MCF 10A (cell line): ENCODE measurements at places on chromosomes 13 and 19.

- no peak for DNase-seq
Observed at GRCh38 chr13:54489359-54489758, 1460.7 kb downstream of the OLFM4 start.

DNA sequence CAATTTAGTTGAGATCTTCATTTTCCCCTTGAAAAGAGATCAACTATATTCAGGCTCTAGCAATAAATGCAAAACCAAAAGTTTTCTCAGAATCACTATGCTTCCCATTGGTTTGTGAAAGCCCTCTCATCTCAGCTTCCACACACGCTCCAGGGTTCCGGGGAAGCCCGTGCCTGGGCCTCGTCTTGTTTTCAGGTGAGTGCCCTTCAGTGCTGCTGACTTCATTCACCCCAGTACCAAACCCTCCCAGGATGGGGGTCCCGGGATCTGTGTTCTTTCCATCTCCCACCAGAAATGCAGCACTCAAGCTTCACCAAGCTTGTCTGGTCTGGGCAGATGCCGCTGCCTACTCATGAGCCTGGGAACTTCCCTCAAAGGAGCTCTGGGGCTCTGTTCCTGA lies 97.7 kb downstream of the TEX29 start:
- no peak for DNase-seq

DNA sequence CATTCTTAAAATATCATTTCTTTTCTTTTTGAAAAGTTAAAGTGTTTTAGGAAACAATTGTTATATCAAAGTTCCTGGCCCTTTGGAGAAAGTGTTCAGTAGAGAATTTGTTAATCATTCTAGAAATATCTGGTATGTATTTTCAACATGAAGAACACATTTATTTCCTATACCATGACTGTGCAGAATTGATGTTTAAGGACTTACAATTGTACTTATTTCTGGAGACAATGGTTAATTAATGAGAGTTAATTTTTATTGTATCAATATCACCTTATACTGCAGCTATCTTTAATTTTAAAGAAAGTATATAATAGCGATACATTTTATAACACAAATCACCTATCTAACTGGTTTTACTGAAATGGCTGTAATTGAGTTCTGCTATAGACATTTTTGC lies 95.3 kb downstream of the TEX29 start:
- no peak for DNase-seq

DNA sequence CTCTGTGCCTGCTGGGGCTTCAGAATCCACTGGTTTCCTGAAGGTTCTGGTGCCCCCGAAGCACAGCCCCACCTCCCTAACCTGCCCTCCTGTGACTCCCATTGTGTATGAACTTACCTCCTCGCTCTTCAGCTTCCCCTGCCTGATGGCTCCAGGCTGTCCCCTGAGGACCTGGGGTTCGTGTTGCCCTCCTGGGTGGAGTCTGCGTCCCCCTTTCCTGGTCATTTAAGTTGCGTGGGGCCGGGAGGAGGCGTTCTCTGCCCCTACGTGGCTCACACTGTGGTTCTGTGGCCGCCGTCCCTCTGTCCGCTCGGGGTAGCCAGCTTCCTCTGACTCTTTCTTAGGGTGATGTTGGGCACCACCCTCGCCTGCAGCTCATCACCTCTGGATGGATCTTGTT lies 13.9 kb downstream of the TFDP1 start:
- DNase-seq = no peak

DNA sequence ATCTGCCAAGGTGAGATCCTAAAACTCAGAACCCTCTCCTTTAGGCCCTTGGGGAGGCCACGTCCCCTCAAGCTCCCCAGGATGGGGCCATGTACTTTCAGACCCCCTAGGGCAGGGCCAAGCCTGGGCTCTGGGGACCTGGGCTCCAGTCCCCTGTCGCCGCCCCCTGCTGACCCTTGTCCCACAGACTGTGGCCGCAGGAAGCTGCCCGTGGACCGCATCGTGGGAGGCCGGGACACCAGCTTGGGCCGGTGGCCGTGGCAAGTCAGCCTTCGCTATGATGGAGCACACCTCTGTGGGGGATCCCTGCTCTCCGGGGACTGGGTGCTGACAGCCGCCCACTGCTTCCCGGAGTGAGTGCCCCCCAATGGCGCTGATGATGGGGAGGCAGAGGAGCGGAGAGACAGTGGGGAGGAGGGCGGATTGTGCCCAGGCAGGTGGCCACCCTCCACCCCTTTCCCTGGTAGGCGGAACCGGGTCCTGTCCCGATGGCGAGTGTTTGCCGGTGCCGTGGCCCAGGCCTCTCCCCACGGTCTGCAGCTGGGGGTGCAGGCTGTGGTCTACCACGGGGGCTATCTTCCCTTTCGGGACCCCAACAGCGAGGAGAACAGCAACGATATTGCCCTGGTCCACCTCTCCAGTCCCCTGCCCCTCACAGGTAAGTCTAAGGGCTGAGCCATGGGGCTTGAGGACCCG lies 18.8 kb downstream of the HPN start:
- DNase-seq = no peak

- peak; percentile 78 for DNase-seq
Observed at GRCh38 chr19:13784731-13785452, 10.4 kb upstream of the ZSWIM4 start.

- DNase-seq = no peak
Observed at GRCh38 chr13:49021953-49022352, 46.2 kb downstream of the FNDC3A start.

DNA sequence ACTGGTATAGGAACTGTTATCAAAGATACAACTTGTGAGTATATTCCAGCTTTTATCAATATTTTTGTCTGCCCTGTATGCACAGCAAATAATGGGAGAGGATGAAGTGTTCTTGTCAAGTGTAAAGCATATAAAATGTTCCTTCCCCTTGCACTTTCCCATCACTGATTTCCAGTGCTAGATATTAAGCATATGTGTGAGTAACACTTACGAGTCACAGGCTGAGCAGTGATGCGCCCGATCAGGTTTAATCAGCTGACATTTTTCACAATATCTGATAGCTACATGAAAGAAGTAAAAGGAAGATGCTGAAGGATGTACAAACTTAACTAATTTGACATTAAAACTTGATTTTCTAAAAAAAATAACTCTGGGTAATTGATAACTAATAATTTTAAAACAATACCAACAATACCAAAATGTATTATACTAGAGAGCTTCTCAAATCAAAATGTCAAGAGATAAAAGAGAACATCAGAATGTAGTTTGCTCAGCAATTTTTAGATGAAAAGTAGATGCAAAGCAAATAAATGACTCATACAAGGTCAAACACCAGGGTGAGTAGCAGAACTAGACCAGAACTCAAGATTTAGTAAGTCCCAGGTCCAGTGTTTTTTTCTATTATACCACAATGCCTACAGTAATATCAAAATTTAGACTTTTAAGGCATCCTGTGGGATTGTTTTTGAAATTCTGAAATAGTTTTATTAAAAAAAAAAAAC lies 56.4 kb downstream of the ZDHHC20 start:
- peak; percentile 22 for DNase-seq

- DNase-seq = no peak
Observed at GRCh38 chr13:47299304-47299703, 402.5 kb upstream of the HTR2A start.

- DNase-seq = no peak
Observed at GRCh38 chr19:16625163-16625958, 2.6 kb downstream of the MED26 start.

- DNase-seq = no peak
Observed at GRCh38 chr13:113998781-113999617, 25.1 kb upstream of the C13orf46 start.

GRCh38 chr19:45049073-45049736 lies 10.4 kb downstream of the CLASRP start:
- no peak for DNase-seq

DNA sequence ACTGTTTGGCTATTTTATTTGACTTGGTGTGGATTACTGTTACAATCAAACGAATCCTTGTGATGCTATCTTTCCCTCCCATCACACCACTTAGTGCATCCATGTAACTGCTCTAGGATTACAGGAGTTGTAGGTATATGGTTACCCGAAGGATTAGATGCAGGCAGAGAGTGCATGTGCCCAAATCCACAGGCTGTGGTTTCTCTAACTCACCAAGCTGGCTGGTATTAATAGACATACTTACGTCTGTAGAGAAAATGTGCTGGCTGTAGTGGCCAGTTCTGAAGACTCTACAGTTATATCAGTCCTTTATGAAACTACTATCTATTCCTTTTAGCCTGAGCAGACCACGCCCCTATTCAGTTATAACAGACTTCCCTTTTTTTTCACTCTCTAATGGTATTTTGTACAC lies 1.1 kb upstream of the HMGB1 start:
- no peak for DNase-seq

- DNase-seq = no peak
Observed at GRCh38 chr19:16595097-16595496, 22.9 kb upstream of the SLC35E1 start.

- DNase-seq = no peak
Observed at GRCh38 chr13:114148521-114148855, 16.1 kb upstream of the RASA3 start.

GRCh38 chr19:13880059-13881043 lies 3.4 kb downstream of the NANOS3 start:
- DNase-seq = peak; percentile 97

- peak; percentile 11 for DNase-seq
Observed at GRCh38 chr13:67635754-67636153, 405.6 kb upstream of the PCDH9 start.
